ENCODE measurements at places on chromosomes 4 and X.

DNA sequence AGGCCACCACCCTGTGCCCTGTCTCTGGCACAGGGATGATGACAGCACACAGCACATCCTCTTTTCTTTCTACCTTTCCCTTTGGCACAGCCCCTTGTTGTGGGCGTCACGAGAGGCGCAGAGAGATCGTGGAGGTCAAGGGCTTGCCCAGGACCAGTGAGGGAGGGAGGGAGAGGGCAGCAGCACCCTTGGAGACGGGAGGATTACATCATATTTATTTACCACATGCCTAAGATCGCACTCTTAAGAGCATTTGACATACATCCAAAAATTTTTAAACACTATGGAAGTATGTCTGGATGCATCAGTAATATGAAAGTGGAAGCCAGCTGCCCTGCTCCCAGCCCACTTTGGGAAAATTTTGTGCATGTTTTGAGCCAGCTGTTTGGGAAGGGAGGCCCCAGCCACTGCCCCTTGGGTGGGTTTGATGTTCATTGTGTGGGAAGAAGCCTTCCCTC, 12.7 kb downstream of the WFS1 start:
- no peaks in the 10 kb centered on the region for H3K27me3 ChIP-seq
- H3K27ac ChIP-seq, result peak overlapping the region; percentile 49
- peak overlapping the region; percentile 24 for H3K4me3 ChIP-seq
- DNase-seq, result no peak
- peaks cover 19% of the 10 kb centered on the region for H3K4me1 ChIP-seq

- H3K36me3 ChIP-seq, result no peaks in the 10 kb centered on the region
- no peak overlapping the region for H3K4me3 ChIP-seq
- H3K4me1 ChIP-seq, result no peaks in the 10 kb centered on the region
- no peak overlapping the region for H3K27ac ChIP-seq
Observed at GRCh38 chr4:178339769-178340168, 897.5 kb upstream of the AGA start.

- H3K27ac ChIP-seq, result no peak overlapping the region
- no peaks in the 10 kb centered on the region for H3K36me3 ChIP-seq
- H3K4me1 ChIP-seq, result no peaks in the 10 kb centered on the region
Observed at GRCh38 chrX:113919387-113919786, 664.5 kb upstream of the HTR2C start.

DNA sequence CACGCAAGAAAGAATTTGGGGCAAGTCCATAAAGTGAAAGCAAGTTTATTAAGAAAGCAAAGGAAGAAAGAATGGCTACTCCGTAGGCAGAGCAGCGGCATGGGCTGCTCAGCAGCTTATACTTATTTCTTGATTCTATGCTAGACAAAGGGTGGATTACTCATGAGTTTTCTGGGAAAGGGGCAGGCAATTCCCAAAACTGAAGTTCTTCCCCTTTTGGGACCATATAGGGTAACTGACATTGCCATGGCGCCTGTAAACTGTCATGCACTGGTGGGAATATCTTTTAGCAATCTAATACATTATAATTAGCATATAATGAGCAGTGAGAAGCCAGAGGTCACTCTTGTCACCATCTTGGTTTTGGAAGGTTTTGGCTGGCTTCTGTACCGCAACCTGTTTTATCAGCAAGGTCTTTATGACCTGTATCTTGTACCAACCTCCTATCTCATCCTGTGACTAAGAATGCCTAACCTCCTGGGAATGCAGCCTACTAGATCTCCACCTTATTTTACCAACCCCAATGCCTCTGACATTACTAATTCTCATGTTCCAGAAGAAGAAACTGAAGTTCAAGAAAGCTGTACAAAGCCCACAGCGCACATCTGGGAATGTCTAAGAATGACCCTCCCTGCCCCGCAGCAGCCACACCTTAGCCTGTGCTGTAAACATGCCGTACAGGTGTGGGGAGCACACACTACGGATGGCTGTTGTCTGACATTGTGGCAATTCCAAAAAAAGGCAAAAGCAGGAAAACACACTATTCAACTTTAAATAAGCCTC, 18.6 kb downstream of the RXFP1 start:
- H3K27me3 ChIP-seq, result no peaks in the 10 kb centered on the region
- H3K4me1 ChIP-seq, result no peaks in the 10 kb centered on the region

GRCh38 chr4:10289538-10289906, 167.7 kb downstream of the ZNF518B start:
- DNase-seq, result no peak
- no peaks in the 10 kb centered on the region for H3K4me1 ChIP-seq
- H3K27me3 ChIP-seq, result no peaks in the 10 kb centered on the region
- H3K27ac ChIP-seq, result no peak overlapping the region

DNA sequence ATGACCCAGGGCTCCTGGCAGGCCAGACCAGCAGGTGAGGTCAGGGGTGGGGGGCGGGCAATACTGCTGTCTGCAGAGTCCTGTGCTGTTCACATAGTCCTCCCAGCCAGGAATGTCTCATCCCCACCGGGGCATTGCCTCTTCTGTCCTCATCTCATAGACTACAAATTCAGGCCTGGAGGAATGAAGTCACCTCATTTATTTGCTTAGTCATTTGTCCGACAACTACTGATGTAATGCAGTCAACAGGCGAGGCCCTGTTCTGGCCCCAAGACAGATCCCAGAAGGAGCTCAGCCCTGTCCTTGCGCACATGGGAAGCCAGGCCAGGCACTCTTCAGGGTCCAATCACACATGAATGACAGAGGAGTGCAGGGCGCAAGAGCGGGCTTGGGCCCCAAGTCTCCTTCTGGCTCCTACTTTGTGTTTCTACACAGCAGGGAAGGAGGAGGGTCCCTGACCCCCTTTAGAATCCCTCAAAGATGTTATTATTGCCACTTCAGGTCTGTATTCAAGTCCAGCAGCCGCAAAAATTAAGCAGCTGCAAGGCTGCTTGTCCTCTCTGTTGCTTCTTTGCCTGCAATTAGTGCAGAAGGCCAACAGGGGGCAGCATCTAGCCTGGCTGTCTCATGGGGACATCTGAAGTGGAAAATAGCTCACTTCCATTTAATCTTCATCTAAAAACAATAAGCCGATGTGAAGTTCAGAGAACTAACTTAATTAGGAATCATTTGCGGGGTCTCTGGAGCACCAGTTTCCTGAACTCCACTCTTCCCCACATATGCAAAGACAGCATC, 15.2 kb upstream of the HMX1 start:
- H3K27me3 ChIP-seq, result no peaks in the 10 kb centered on the region
- no peak overlapping the region for H3K27ac ChIP-seq
- DNase-seq, result no peak
- no peaks in the 10 kb centered on the region for H3K36me3 ChIP-seq
- no peaks in the 10 kb centered on the region for H3K4me1 ChIP-seq

DNA sequence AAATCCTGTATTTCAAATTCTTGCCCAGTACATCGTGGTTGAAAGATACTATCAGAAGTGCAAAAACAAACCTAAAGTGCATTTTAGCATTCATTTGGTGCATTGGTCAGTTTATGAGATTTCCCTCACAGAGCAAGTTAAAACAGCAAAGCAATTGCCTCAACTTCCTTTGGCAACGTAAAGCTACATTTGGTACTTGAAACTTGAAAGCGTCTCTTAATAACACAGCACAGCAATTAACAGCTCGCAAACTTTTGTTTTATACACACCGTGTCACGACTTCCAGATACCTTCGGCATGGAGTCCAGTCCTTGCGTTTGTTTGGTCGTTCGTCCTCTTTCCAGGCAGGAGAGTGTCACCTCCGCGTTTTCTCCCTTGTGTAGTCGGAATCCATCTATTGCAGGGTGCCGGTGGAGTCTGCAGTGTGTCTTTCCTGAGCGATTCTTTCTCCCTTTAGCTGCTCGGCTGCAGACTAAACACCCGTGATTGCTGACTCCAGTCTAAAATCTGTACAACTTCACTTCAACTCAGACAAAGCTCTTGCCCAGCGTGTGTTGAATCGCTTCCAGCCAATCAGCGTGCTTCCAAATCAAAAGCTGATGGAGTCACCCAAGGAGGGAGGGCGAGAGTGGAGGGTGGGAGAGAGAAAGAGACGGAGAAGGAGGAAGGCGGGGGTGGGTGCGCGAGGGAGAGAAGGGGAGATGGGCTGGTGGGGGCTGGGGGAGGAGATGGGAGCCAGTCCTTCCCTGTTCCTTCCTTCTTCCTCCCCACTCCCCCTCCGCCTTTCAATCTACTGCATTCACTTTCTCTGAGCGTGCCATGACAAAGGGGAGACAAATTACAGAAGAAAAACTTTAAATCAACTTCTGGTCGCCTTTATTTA, at the start of gene PCDH18:
Gene PCDH18 (minus strand): TSS at position 509 of the 883 bp plus-strand sequence. CDS start 406 bp downstream, at position 103.
- H3K27me3 ChIP-seq, result no peaks in the 10 kb centered on the region
- H3K27ac ChIP-seq, result peak within 1 kb of the TSS; percentile 88
- DNase-seq, result peak; percentile 85
- H3K36me3 ChIP-seq, result no peaks in the 10 kb centered on the region

DNA sequence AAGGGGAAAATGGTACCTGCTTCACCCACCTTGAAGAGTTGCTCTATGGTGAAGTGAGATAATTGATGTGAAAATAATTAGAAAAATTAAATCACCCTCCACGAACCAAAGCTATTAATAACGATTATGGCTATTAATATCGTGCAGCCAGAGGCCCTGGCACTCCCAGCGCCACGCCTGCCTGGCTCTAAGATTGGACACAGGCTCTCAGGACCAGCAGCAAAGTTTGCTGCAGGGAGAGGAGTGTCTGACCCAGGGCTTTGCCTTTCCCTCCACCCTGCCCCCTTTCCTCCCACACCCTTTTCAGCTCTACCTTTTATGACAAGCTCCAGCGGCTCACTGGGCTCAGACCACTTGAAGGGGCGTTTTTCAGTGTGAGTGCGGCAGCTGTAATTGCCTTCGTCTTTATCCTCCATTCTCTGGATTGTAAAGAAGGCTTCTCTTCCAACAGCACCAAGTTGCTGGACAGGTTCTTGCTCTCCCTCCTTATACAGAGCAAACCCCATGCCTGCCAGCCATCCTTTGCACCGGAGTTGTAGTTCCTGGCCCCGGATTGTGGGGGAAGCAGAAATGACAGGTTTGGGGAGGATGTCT, 11.5 kb downstream of the IGSF1 start:
- H3K27me3 ChIP-seq, result no peaks in the 10 kb centered on the region
- DNase-seq, result no peak
- no peak overlapping the region for H3K27ac ChIP-seq
- H3K36me3 ChIP-seq, result no peaks in the 10 kb centered on the region
- no peaks in the 10 kb centered on the region for H3K4me1 ChIP-seq

GRCh38 chr4:139600662-139601061, 44.6 kb upstream of the SETD7 start:
- H3K27me3 ChIP-seq, result no peaks in the 10 kb centered on the region
- no peak for DNase-seq
- H3K36me3 ChIP-seq, result no peaks in the 10 kb centered on the region
- H3K4me3 ChIP-seq, result no peak overlapping the region

GRCh38 chrX:40015693-40016092, 82.1 kb downstream of the BCOR start:
- H3K27me3 ChIP-seq, result no peaks in the 10 kb centered on the region
- DNase-seq, result no peak
- H3K4me3 ChIP-seq, result no peak overlapping the region

DNA sequence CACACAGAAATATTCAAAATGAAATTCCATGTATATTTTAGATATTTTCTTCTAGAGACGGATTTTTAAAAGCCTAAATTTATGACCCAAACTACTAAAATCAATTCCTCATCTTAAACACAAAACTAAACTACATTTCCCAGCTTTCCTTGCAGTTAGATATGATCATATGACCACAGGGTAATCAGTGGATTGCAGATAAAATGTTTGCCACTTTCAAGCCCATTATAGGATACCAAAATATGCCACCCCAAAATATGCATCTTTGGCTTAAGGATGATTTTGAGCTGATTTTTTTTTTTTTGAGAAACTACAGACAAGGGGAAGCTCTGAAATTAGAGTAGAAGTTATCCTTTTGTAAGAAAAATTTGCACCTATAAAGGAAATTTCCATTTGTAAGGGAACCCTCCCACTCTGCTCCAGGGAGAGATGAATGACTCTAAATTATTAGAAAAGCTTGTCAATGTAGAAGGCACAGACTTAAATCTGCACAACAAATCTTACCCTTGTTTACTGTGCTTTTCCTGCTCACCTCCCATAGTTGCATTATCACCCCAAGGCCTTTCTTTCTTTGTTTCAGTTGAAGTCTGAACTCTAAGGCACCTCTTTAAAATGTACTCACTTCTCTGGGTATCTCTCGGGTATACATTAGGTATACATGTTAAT, 503.0 kb downstream of the PDHA2 start:
- no peaks in the 10 kb centered on the region for H3K36me3 ChIP-seq
- H3K27ac ChIP-seq, result no peak overlapping the region
- no peaks in the 10 kb centered on the region for H3K4me1 ChIP-seq
- no peaks in the 10 kb centered on the region for H3K27me3 ChIP-seq
- DNase-seq, result no peak

DNA sequence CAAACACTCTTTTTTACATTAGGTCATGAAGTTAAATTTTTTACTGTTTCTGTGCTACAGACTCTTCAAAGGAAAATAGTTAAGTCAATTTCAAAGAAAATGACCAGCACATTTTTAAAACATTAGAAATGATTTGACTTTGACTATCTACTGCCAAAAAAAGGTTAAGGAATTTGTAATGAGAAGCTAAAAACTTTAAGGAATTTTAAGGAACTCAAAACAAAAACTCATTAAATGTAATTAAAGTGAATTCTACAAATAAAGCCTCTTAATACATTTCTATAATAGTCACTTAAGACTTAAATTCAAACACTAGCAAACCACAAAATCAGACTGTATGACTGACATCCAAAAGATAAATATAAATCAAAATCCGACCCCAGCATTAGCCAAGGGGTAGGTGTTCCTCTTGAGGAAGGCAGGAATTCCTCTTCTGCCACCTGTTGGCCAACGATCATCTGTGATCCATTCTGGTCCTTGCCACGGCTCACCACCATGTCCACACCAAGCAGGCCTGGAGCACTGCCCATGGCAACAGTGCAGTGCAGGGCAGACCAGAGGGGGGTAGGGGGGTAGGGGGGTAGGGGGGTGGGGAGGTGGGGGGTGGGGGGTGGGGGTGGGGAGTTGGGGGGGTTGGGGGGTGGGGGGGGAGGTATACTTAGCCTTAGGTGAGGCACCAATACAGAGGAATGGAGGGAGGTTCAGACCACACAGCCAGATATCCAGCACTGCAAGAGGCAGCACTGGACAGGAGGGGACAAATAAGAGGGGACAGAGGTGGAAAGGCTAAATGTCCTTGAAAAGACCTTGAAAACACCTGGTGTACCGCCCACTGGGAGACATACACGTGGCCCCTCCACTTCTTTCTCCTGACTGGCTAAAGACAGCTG, 287.4 kb downstream of the CHIC1 start:
- H3K4me3 ChIP-seq, result no peak overlapping the region
- H3K27ac ChIP-seq, result no peak overlapping the region
- H3K36me3 ChIP-seq, result no peaks in the 10 kb centered on the region
- H3K27me3 ChIP-seq, result no peaks in the 10 kb centered on the region
- H3K4me1 ChIP-seq, result no peaks in the 10 kb centered on the region
- no peak for DNase-seq

- peaks cover 20% of the 10 kb centered on the region for H3K4me1 ChIP-seq
- H3K27me3 ChIP-seq, result no peaks in the 10 kb centered on the region
- H3K27ac ChIP-seq, result no peak overlapping the region
- H3K36me3 ChIP-seq, result no peaks in the 10 kb centered on the region
- H3K4me3 ChIP-seq, result no peak overlapping the region
- no peak for DNase-seq
Observed at GRCh38 chr4:113971706-113972360, 7.6 kb downstream of the ARSJ start.
